ENCODE measurements at places on chromosomes 13 and 19.

- DNase-seq, result no peak
Observed at GRCh38 chr13:98318263-98318878, 141.3 kb upstream of the RNF113B start.

DNA sequence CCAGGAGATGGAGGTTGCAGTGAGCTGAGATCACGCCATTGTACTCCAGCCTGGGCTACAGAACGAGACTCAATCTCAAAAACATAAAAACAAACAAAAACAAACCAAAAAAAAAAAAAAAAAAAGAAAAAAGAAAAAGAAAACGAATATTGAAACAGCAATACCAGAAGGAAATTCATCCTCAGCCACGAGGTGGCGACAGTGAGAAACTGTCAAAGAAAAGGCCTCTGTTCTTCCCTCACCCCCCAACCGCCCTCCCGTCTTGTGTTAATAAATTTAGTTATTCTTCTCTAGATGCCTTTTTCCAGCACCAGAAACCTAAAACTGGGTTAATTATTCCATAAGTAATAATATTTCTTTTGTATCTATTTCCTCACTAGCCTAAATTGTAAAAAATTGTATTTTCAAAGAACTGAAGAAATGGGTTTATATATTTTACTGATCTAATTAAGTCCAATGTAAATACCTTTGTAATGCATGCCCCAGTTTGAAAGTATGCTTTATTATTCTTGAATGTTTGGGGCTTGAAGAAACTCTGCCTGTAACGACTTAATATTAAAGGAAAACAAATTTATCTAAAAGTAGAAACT lies 38.6 kb downstream of the LIG4 start:
- no peak for DNase-seq

DNA sequence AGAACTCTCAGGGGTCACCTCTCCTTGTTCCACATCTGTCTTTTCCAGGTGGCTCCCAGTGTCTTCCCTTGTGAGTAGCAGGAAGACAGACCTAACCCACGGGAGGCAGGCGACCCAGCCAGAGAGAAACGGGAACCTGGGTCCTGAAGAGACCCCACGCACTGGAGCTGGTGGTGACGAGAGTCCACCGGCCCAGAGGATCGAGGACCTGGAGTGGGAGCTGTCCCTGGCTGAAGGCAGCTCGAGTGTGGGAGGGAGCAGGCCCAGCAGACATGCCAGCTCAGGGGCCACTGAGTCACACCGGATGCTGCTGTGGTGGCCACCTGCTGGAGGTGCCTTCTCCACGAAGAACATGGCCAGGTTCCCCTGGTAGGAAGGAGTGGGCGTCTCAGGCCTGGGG lies 66.5 kb upstream of the ATP12A start:
- DNase-seq, result no peak

- DNase-seq, result no peak
Observed at GRCh38 chr19:1076951-1077350, 10.0 kb downstream of the ARHGAP45 start.

DNA sequence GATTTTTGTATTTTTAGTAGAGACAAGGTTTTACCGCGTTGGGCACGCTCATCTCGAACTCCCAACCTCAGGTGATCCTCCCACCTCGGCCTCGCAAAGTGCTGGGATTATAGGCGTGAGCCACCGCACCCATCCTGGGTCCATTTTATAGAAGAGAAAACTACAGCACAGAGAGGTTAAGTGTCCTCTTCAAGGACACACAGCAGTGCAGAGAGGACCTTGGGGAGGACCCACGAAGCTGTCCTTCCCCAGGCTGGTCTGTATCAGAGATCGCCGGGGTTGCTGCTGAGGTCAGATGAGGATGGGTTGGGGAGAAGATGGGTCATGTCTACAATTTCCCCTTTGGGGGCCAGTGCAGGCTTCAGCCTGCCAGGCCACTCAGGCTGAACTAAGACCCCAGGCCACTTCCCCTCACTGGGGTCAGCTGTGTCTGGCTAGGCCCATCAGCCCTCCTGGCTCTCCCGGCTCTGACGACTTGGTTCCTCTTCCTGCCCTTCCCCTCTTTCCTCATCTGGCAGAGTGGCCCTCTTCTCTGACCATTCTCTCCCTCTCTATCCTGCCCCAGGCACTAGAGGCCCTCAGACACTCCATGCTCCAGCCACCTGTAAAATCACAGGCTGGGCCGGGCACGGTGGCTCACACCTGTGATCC lies 9.6 kb downstream of the MYO1F start:
- no peak for DNase-seq

DNA sequence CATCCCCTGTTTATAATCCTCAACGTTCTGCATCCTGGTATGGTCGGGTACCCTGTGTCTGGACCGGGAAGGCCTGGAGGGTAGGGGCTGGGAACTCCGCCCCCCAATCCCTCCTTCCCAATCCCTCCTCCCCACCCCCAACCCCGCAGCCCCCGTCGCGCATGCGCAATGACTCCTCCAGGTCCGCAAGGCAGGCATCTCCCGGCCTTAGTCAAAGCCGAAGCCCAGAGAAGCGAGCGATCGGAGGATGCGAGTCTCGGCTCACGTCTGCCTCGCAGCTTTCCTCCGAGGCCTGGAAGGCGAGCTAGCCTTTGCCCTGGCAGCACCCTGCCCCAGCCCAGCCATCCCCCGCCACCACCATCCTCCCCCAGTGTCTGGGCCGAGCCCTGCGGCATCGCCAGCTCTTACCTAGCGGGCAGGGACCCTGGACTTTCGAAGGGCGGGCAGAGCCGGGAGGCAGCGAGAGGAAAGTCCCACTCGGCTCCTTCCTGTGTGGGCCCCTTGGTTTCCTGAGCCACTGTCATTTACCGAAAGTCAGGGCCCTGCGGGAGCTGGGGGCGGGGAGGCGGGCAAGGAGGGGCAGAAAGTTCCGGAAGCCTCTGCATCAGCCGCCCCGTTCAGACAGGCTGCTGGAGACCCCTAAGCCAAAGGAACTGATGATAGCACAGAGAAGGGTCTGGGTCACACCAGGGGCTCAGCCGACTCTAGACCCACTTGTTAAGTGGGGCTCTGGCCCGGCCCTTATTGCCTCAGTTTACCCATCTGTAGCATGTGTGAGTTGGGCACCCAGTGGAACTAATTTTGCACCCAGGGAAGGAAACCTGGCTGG lies at the start of gene JAK3:
JAK3 (minus strand) TSS at position 445 of the 829 bp plus-strand sequence. CDS start 3,565 bp downstream, outside the sequence.
- DNase-seq, result peak; percentile 72

DNA sequence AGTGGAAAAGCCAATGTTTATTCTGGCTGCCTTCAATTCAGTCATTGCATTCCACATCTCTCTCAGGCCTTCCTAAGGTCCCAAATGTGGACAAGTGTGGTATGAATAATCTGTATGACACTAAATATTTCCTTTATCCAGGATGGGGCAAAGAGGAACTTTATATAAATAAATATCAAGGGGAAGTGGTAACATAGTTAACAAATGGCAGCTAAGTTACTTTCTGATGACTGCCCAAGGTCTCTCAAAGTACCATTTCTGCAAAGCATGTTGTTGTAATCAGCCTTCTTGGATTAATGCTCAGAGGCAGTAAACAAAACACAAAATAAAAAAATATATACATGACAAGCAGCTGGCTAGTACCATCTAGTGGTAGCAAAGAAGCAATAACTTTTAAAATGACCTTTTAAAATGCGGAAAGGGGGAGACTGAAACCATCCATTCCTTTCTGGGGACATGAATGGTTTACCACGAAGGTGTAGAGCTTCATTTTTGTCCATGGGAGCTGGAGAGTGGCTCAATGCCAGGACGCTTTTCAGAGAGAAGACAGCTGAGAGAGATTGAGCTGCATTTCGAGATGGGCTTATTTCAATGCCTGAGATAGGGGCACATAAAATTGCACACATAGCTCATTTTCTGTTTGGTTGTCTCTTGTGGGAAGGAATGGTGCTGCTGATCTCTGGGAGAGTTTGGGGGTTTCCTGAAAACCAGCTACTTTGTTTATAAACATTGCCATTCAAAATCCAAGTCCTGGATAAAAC lies 259.2 kb downstream of the RFC3 start:
- peak; percentile 9 for DNase-seq

- DNase-seq, result peak; percentile 72
Observed at GRCh38 chr19:18589380-18590272, 1.0 kb downstream of the REX1BD start.

DNA sequence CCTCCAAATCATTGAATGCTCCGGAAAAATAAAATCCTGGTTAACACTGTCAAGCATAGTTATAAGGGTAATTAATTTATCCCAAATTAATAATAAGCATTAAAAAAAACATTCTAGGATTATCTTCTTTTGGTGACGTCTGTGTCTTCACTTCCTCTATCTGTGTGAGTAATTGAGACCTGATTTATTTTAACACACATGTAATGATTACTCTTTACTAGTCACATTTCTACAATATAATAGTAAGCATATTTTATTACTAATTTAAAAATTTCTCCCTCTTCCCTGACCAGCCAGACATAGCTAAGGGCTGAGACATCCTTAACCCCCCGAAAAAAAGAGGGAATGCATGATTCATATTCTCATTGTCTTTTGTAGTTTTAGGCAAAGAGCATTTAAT lies 2.3 kb downstream of the FNDC3A start:
- DNase-seq, result no peak

GRCh38 chr13:37175996-37176395 lies 70.5 kb upstream of the CSNK1A1L start:
- no peak for DNase-seq

GRCh38 chr13:48158290-48158689 lies 63.4 kb upstream of the MED4 start:
- DNase-seq, result no peak

GRCh38 chr19:15897738-15898276 lies at the start of gene CYP4F2:
TSS of gene CYP4F2 (minus strand) at chr19:15898074. CDS start at chr19:15897611, 463 bp downstream.
- DNase-seq, result no peak

GRCh38 chr13:47896546-47896945 lies 104.5 kb downstream of the SUCLA2 start:
- DNase-seq, result no peak

DNA sequence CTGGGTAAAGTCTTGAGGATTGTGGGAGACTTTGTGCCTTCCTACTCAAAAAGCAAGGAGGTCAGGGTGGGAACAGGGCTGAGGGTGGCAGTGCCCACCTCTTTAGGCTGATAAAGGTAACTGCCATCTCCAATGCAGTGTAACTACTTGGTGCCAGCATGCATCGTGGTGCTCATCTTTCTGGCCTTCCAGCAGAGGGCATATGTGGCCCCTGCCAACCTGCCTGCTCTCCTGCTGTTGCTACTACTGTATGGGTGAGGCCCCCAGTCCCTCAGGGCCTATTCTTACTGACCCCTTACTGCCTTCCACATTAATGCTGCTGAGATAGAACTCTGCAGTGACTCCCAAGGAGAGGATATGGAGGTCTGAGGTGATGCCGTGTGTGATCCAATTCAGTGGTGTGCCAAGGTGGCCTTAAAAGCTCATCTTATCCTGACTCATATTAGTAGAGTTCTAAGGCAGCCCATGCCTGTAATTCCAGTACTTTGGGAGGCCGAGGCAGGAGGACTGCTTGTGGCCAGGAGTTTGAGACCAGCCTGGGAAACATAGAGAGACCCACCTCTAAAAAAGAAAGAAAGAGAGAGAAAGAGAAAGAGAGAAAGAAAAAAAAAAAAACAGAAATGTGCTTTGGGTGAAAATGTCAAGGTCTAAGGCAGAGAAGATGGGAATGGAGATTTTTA lies 9.7 kb upstream of the ARHGAP45 start:
- no peak for DNase-seq

Measured in NCI-H2227 treated with DMSO at 0.1 percent for 48 hours (cell line).